Neuronal stem cell (in vitro differentiated cells): ENCODE measurements at places on chromosomes 7 and 10.

GRCh38 chr10:102352066-102352715, 43.3 kb upstream of the NFKB2 start:
- peak; percentile 68 for DNase-seq

DNA sequence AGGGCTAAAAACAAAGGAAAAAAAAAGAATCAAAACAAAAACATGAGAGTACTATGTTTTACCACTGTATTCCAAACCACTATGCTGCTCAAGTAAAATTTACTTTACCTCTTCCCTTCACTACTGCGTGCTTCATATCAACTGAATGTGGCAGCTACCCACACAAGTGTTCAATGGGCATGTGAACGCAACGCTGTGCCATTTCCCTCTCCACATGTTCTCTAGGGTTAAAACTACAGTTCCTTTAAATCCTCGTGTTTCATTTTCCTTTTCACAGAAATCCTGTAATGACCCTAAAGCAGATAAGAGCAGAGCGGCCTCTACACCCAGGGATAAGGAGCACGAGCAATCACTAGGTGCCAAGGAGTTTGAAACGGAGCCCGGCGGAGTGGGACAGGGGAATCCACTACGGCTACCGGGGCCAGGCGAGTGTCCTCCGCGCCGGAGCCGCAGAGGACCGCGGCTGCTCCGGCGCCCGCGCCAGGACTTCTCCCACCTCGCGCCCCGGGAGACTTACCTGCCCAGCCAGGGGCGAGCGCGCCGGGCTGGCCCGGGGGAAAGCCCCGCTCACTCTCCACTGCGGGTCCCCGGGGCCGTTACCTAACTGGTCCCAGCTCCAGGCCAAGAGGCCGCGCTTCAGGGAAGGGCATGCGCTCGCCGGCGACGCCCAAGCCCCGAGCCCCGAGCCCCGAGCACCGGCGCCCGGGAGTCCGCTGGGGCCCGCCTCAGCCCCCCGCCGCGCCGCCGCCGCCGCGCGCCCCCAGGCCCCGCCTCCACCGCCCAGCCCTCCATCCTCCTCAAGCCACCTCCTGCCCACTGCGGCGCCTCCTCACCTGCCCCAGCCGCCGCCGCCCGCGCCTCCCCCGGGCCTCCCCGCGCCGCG, 711 bp downstream of the NAMPT start:
- DNase-seq: peak; percentile 27

GRCh38 chr7:101940830-101941229, 123.4 kb downstream of the CUX1 start:
- DNase-seq: peak; percentile 24

GRCh38 chr10:114933588-114933987, 4.4 kb upstream of the TRUB1 start:
- DNase-seq: no peak

GRCh38 chr10:5904227-5904626, 14.2 kb downstream of the FBH1 start:
- DNase-seq: no peak

DNA sequence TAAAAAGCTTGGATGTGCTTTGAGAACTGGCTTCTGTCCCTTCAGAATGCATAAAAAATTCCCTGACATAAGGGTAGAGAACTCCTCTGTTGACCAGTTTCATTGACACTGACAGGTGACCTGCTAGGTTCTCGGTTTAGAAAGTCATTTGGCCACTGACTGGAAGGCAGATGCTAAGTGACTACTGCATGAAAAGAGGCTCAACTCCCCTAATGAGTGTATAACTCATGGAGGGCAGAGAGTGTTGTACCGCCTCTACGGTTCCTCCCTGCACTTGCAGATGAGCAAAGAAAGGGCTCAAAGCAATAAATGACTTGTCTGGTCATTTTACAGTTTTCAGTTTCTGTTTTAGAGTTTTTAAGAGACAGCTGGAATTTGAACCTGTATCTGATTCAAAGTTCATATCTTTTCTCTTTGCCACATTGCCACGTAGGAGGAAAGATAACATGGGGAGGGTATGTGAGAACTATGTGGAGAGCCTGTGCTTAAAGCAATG, 2.9 kb upstream of the FGL2 start:
- no peak for DNase-seq

DNA sequence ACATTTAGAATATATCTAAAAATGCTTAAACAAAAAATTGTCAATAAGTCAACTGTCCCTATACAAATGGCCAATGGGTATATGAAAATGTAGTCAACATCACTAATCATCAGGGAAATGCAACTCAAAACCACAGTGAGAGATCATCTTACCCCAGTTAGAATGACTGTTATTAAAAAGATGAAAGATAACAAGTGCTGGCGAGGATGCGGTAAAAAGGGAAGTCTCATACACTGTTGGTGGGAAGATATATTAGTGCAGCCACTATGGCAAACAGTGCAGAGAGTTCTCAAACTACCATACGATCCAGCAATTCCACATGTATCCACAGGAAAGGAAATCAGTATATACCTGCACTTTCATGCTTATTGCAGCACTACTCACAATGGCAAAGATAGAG, 48.6 kb upstream of the APBB1IP start:
- DNase-seq: no peak

GRCh38 chr10:98953251-98953650, 282.4 kb downstream of the HPSE2 start:
- no peak for DNase-seq

DNA sequence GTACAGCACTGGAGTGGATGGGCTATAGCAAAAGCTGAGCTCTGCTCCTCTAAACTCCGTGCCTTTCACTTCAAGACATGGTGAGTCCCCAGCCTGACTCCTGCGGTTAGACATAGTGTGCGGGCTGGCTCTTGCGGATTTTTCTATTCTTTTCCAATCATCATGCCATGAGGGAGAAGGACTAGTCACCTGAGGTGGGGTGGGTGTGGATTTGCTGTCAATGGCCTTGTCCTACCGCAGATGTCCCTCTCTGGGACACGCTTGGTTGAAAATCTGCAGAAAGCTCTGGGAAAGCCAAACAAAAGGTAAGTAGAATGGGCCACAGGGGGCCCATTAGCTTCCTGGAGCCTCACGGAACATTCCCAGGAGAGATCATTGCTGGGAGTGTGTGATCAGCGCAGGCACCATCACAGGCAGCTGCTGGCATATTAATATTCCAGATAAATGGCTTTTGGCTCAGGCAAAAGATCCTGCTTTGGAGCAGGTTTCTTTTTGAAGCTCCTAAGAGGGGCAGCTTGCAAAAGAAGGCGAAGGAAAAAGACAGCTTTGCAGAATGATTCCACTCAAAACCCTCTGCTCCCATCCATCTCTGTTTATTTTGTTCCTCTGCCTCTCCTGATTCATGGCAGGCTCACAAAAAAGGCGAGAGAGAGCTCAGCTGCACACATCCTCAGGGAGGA, 509.0 kb upstream of the ZMIZ1 start:
- no peak for DNase-seq

DNA sequence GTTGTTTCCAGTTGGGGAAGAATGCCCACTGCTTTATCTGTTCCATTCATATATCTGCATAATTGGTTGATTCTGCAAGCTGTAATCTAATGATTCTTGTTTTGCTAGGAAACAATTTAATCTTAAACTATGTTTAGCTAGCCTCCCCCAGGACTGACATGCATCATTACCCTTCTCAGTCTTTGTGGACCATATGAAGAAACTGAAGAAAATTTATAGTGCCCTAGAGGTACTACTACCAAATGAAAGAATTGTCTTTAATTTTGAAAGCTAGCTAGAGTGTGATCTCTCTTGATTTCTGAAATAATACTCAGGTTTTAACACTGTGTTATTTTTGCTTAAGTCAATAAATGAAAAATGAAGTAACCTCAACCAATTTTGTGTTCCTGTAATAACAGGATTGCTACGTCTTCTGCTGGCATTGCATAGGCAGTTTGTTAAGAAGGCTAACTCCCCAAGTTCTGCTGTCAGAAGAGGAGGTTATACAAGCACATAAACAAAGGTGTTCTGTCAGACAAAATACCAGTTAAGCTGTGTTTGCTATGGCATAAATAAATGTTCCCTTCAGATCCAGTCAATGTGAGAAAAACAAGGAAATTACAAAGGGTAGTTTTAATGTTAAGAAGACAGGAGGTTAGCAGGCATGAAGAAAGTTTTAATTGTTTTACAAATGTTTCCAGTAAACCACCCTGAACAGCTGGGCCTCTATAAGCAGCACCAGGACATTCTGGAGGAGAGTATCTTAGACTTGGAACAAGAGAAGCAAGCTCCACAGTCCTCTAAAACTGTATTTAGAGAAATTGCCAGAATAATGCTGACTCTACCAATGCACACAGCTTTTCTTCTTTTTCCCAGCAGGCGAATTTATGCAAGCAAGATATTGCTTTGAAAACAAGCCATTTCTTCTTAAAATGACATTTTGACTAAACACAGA, 90.3 kb upstream of the CTTNBP2 start:
- no peak for DNase-seq

GRCh38 chr7:116805100-116805544, 57.3 kb upstream of the CAPZA2 start:
- no peak for DNase-seq

DNA sequence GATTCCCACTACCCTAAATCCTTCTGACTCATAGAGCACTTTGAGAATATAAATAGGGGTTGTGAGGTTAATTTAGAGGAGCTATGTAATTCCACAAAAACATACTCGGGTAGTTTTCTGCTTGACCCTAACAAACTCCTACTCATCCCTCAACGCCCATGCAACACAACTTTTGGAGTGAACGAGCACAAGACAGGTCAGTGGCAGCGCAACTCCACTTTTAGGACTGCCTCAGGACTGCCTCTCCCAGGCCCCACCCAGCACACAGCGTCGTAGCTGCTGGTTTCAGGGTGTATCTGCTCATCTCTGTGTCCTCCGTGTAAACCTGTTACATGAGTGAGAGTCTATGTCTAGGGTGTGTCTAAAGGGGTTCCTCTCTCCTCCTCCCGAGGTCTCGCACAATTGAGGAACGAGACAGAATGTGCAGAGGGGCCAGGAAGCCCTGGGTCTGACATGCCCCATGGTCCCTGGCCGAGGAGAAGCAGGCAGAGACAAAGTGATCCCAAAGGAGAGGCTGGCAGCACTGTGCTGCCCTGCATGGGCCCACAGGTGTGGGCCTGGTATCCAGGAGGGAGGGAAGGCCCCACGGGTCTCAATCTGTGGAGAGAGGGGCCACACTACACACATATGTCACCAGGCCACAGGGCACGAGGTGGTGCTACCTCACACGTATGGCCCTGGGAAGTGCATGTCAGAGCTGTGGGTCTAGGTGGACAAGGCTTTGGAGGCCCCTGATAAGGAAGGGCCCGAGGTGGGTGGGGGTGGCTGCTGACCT, 45.5 kb downstream of the CAMK2B start:
- no peak for DNase-seq

- DNase-seq: no peak
These were observed 51.7 kb upstream of the MSMB start for GRCh38 chr10:46097576-46098317.
